Esophagus muscularis mucosa (tissue), 4 donors: ENCODE measurements at places on chromosomes 2 and 18.

DNA sequence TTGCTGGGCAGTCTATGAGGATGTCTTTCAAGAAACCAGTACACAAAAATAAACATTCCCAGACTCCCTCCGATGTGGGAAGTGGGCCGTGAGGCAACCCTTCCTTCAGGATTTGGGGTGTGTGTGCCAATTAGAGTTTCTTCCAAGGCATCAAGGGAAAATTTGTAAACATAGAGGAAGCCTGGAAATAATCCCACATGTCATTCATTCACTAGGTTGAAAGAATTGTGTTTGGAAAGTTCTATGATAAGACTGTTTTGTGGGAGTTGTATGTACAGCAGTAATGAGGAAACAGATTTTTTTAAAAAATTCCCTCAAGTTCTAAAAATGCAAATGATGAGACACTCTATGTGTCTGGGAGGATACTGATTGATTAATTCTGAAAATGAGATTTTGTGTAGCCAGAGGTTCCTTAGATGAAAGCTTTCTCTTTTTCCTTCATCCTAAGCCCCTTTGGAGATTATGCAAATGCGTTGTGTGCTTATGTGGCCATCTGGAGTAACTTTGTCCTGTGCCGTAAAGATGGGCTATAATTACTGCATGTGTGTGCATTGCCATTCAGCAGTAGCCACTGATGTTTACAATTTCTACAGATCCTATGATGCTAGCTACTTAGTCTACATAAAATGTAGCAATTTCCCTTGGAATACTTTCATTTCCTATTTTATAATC, 107.8 kb upstream of the TPO start:
- DNase-seq = no peak

GRCh38 chr2:46942143-46942526, 26.5 kb upstream of the MCFD2 start:
- no peak for DNase-seq

- DNase-seq = peak; percentile 26
Observed at GRCh38 chr2:85950743-85951142, 62.0 kb upstream of the ST3GAL5 start.

- DNase-seq = no peak
Observed at GRCh38 chr2:15970701-15971100, 30.4 kb downstream of the MYCN start.

DNA sequence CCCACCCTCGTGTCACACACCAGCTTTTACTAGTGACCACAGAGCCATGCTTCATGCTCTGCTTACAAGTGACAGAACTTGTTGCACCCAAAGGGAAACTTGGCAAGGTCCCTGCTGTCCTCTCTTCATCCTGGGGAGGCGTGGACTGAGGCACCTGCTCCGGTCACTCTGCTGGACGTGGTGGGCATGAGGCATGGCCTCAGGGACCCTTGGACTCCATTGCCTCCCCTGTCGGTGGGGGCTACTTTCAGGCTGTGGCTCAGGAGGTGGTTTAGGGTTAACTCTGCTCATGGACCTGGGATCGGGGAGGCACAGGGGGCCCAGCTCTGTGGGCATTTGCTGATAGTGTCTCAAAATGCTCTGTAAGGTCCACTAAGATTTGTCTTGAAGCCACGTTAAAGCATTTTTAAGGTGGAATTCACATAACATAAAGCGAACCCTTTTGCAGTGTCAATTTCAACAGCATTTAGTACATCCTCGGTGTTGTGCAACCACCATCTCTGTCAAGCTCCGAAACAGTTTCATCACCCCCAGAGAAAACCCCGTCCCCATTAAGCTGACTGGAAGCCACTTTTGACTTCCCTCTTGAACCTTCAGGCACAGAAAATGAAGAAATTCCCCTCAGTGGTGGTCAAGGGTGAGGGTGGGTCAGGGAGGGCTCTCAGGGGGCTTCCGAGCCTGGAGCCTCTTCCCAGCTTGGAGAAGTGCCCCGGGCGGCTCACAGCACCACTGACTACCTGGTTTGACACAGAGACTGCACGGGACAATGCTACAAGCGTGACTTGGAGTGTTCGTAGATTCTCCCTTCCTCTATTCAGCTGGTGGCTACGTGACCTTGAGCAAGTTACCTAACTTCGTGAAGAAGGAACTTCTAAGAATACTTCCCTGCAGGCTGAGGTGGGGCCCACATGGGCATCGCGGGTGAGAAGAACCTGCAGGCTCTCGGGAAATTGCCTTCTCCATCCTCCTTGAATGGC, 100.0 kb upstream of the HDAC4 start:
- no peak for DNase-seq
